ENCODE measurements at places on chromosomes 5 and 9. TPM values are rescaled to one million over a fixed set of nuclear protein-coding genes. Genes with fewer than 3 reads are reported as not detected.

The SHISAL2B gene
- total RNA-seq: not detected

The FGF10 gene
- 6.3 TPM for total RNA-seq

The INSL6 gene
- 0.47 TPM for total RNA-seq

The ENTR1 gene
- total RNA-seq: 36.2 TPM

The NELFB gene
- total RNA-seq: 57.3 TPM

All from kidney (tissue), 22 donors.